ENCODE measurements at places on chromosomes 4 and X. TPM values are rescaled to one million over a fixed set of nuclear protein-coding genes. Genes with fewer than 3 reads are reported as not detected.

DGKK gene
- total RNA-seq, result not detected

GSX2 gene
- total RNA-seq, result not detected

DNASE1L1 gene
- total RNA-seq, result 12.4 TPM

DOK7 gene
- total RNA-seq, result not detected

NLGN3 gene
- 1.1 TPM for total RNA-seq

ZFYVE28 gene
- total RNA-seq, result 5.1 TPM

ADH1C gene
- total RNA-seq, result not detected

PCDH19 gene
- total RNA-seq, result not detected

GYG2 gene
- total RNA-seq, result not detected

NIPAL1 gene
- total RNA-seq, result 2.0 TPM

RRH gene
- total RNA-seq, result not detected

S100P gene
- total RNA-seq, result 1.9 TPM

KIAA0232 gene
- 19.1 TPM for total RNA-seq

SPARCL1 gene
- not detected for total RNA-seq

PRAF2 gene
- 14.9 TPM for total RNA-seq

PPAT gene
- 57.4 TPM for total RNA-seq

FANCB gene
- 17.0 TPM for total RNA-seq

TMEM150C gene
- not detected for total RNA-seq

SPIN4 gene
- total RNA-seq, result 4.4 TPM

TMPRSS11A gene
- not detected for total RNA-seq

GAR1 gene
- 61.3 TPM for total RNA-seq

TMSB4X gene
- 6,612 TPM for total RNA-seq

BEND2 gene
- total RNA-seq, result not detected

ZMAT1 gene
- total RNA-seq, result 0.62 TPM

EDNRA gene
- total RNA-seq, result not detected

CPLX1 gene
- 1.3 TPM for total RNA-seq

PPP1R2C gene
- not detected for total RNA-seq

ASB5 gene
- not detected for total RNA-seq

USP26 gene
- not detected for total RNA-seq

Data from activated T-helper 1 cell treated with anti-CD3 and anti-CD28 coated beads, Interleukin-12 subunit alpha, Interleukin-12 subunit beta, Interleukin-2, Interleukin-4 antibody, amounts not matched to agents 30 ng/mL and 10 ng/mL and 1 ng/mL, durations not matched to agents 14 hours and 24 hours and 36 hours (primary cell).